ENCODE measurements at places on chromosomes 7 and 10. TPM values are rescaled to one million over a fixed set of nuclear protein-coding genes. Genes with fewer than 3 reads are reported as not detected.
A peak's percentile ranks its signal among the peaks of the same experiment; 100 is the strongest.

GRCh38 chr7:121831351-121831750 is 41.6 kb upstream of the PTPRZ1 start:
- no peak for DNase-seq

GRCh38 chr7:134901389-134902020 is 84.8 kb upstream of the AGBL3 start:
- no peak for DNase-seq

- no peak for DNase-seq
Measured at GRCh38 chr7:40676221-40676620, 541.4 kb downstream of the SUGCT start.

DNA sequence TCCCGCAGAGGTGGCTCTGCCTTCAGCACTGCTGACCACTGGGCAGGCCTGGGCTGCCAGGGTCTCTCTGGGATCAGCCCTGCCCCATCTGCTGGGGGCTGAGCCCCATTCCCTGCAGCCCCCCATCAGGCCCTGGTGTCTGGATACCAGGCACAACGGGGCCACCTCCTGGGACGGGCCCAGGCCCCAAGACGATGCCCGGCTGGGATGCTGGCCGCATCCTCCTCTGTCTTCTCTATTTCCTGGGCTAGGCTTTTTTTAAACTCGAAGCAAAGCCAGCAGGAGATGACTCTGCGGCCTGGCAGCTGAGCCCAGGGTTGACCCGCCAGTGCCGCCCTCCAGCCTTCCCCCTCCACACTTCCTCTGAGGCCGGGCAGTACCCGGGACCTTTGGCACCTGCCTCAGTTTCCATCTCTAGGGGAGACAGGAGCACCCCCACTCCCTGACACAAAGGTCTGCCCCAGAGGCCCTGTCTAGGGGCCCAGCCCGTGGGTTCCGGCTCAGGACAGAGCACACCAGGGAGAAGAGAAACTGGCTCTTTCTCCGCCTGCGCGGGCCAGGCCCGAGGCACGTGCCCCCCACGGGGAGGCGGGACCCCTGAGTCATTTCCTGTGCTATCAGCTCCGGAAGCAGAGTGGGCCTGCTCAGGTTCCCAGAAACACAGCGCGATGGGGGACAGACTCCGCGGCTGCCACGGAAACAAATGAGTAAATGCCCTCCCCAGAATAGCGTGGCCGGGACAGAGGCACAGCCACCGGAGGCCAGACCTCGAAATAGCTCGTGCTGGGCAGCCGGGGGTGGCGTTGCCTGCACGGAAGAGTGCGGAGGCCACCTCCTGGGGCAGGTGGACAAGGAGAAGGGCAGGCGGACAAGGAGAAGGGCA is 84.6 kb upstream of the PDGFA start:
- DNase-seq = peak; percentile 97

GRCh38 chr10:69010151-69010640 is 21.6 kb downstream of the KIFBP start:
- DNase-seq = no peak

DNA sequence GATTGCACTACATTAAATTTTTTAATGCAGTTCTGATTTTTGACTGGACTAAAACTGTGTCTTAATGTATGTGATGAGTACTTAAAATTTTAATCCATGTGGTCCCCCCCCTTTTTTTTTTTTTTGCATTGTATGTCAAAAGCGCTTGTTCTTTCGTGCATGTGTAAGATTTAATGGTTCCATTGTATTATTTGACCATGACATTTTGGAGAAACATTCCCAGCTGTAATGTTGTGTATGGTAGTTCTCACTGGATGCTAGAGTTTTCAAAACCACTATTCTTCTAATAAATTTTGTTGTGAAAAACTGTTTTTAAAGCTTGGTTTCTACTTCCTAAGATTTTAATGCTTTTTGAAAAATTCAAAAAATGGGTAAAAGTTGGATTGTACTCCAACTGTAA is 132.0 kb downstream of the LCOR start:
- no peak for DNase-seq

DNA sequence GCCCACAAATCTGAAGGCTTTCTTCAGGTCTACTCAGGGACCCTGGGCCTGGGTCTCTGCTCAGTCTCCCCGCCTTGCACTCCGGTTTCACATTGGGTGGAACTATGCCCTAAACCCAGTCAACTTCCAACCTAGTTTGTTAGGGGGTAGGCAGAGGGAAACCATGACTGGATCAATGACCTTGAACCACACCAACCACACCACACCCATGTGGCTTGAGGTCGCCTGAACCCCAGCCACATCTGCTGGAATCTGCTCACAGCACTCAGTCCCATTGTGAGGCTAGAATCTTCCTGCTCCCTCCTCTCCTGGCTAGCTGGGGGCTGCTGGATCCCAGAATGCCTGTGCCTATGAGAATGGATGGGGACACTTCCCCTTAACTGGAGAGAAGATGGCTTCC is 17.9 kb downstream of the RFC2 start:
- peak; percentile 79 for DNase-seq

DNA sequence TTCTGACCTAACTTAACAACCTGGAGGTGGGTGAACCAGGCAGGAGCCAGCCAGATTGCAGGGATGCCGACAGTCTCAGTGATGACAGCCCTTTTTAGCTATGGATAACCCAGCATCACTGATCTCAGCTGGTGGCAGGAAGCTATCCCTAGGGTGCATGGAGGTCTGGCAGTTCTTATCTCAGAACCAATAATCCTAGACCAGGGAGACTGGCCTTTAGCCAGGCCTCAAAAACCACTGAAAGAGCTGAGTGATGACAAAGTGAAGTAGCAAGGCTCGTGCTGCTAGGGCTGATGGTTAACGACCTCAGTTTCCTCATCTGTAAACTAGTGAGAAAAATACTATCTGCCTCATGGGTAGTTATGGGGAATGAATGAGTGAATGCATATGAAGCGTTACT is 112.5 kb downstream of the RALA start:
- peak; percentile 58 for DNase-seq

GRCh38 chr10:2296179-2296891 is 559.0 kb upstream of the ADARB2 start:
- DNase-seq = no peak

- DNase-seq = no peak
Measured at GRCh38 chr10:66777665-66778064, 148.2 kb upstream of the LRRTM3 start.

GRCh38 chr7:45657890-45658715 is 83.9 kb downstream of the ADCY1 start:
- DNase-seq = peak; percentile 44

DNA sequence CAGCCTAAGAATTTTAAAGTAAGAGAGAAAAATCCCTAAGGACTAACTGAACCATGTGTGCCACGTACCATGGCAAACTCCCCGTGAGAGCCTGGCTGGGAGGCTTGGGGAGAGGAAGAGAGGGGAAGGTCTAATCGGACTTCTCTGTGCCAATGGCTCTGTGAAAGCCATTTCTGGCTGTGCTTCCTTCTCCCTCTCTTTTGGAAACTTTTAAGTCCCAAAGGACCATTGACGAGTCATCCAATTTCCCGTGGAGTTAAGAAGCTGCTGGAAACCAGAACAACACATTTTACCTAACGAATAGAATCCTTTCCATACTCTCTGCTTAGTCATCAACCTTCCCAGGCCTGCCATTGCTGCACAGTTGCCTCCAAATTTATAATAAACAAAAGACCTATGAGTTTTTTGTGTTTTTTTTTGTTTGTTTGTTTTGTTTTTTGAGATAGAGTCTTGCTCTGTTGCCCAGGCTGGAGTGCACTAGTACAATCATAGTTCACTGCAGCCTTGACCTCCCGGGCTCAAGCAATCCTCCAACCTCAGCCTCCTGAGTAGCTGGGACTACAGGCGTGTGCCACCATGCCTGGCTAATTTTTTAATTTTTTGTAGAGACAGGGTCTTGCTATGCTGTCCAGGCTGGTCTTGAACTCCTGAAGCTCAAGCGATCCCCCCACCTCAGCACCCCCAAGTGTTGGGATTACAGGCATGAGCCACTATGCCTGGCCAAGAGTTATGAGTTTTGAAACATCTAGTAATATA is 13.2 kb downstream of the LAMB1 start:
- no peak for DNase-seq

GRCh38 chr10:94353336-94353735 is 9.4 kb downstream of the NOC3L start:
- DNase-seq = no peak

DNA sequence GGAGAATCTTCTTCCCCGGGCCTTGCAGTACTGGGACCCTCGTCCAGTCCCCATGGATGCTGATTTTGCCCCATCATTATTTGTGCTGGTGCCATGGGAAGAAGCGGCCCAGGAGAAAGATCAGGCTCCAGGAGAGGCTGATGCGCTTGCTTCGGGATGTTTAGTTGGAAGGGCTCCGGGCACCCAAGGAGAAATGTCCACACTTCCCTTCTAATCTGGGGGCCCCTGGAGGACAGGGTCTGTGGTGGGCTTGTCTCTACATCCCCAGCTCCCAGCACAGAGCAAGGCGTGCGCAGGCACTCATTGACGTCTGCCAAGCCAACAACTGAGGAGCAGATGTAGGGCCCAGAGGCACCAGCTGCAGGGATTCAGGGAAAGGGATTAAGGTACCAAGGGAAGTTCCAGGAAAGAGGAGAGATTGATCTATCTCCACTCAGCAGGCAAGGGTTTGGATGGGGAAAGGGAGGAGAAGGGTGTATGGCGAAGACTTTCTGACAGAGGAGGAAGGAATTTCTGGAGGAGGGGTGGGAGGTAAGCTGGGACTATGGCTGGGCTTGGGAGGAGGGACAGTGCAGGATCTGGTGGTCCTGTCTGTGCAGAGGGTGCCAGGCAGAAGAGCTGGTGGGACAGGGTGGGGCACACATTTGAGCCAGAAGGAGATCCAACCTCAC is 38.7 kb upstream of the LEP start:
- no peak for DNase-seq

- DNase-seq = no peak
Measured at GRCh38 chr10:13483073-13483472, 45.7 kb downstream of the BEND7 start.

GRCh38 chr10:28250782-28251181 is 52.1 kb downstream of the MPP7 start:
- DNase-seq = peak; percentile 41

GRCh38 chr10:71812016-71812912 is 38.8 kb downstream of the PSAP start:
- peak; percentile 92 for DNase-seq

- DNase-seq = no peak
Measured at GRCh38 chr7:6386779-6387178, 61.0 kb downstream of the DAGLB start.

- no peak for DNase-seq
Measured at GRCh38 chr7:149873970-149874643, 338 bp downstream of the ATP6V0E2 start.

DNA sequence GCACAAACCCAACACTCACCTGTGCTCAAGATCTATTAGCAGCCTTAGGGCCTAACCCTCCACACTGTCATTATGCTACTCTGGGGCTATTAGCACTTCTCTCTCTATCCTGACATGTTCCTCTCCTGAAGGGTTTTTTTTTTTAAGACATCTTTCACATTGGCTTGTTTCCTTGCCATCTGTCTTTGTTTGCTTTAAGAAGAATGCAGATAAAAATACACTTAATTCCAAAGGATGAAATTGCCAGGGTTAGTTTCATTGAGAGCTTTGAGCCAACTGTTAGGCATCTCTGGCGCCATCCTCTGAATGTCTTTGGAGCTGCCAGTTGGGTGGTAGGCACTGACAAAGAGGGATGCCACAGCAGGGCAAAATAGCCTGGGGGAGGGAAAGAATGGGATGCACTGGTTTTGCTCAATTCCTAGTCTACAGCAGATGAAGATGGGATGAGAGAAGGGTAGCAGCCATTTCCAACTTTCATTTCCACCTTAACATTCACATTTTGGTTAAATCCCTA is 399.2 kb downstream of the SORCS1 start:
- no peak for DNase-seq

- DNase-seq = no peak
Measured at GRCh38 chr7:95106401-95106800, 199.0 kb downstream of the PPP1R9A start.

DNA sequence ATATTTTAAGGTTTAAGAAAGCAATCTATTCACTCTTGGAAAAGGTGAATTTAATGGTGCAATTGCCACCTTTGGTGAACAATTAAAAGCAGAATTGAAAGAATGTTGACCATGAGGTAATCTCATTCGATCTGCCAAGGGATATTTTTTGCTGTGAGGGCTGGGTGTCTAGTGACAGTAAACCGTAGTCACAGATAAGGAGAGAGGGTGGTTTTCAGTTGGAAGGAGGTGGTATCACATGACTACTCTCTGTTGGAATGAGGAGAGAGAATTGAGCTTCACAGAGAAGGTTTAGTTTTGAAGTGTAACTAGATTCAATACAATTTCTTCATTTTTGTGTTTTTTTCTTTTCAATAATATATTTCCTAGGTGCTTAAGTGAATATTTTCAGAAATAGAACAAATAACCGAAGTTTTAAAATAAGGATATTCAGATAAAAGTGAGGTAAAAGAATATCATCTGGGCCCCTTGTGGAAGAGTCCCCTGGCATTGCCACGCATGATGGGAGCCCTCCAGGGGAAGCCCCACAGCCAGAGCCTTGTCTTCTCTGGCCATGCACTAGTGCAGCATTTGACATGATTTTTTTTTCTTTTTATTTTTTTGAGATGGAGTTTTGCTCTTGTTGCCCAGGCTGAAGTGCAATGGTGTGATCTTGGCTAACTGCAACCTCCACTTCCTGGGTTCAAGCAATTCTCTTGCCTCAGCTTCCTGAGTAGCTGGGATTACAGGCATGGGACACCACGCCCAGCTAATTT is 73.4 kb downstream of the GPR141 start:
- no peak for DNase-seq

DNA sequence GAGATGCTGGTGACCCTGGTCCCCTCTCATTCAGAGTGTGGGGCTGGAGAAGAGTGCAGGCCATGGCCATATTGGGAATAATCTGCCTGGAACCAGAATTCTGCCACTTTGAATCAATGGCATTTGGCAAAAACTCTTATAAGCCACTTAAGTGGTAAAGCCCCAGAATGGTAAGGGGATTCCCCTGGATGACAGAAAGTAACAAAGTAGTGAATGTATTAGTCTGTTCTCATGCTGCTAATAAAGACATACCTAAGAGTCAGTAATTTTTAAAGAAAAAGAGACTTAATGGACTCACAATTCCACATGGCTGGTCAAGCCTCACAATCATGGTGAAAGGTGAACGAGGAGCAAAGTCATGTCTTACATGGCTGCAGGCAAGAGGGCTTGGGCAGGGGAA is 248.6 kb downstream of the SH2D4B start:
- DNase-seq = no peak

GRCh38 chr7:17130281-17131059 is 168.0 kb upstream of the AHR start:
- no peak for DNase-seq

DNA sequence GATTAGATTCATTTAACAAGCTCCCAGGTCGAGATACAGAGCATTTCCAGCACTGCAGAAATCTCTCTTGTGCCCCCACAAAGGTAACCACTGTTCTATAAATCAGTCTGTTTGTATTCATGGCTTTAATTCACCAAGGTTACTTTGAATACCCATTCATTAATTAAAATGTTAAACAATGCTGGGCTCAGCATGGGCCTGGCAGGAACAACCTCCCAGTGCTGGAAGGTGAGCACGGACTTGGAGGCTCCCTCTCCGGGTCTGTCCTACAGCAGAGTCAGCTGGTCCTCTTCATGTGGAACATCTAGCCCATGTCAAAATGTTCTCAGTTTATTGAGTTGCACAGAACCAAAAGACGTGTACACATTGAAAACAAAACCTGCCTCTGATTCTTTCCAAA is 15.6 kb upstream of the EFCAB10 start:
- DNase-seq = no peak

SLC26A5 gene
- total RNA-seq = not detected

ENO4 gene
- not detected for total RNA-seq

TDRD1 gene
- 0.16 TPM for total RNA-seq

GNAT3 gene
- total RNA-seq = not detected

GPRIN2 gene
- total RNA-seq = not detected

BAMBI gene
- total RNA-seq = 0.31 TPM

TFR2 gene
- 20.7 TPM for total RNA-seq

ATE1 gene
- total RNA-seq = 39.0 TPM

SEMA3E gene
- not detected for total RNA-seq

Measured in activated CD4-positive, alpha-beta T cell treated with anti-CD3 and anti-CD28 coated beads, Interleukin-2, amount 10 ng/mL, durations not matched to agents 24 days and 14 days (primary cell).